ENCODE measurements at places on chromosomes 13 and 19.

DNA sequence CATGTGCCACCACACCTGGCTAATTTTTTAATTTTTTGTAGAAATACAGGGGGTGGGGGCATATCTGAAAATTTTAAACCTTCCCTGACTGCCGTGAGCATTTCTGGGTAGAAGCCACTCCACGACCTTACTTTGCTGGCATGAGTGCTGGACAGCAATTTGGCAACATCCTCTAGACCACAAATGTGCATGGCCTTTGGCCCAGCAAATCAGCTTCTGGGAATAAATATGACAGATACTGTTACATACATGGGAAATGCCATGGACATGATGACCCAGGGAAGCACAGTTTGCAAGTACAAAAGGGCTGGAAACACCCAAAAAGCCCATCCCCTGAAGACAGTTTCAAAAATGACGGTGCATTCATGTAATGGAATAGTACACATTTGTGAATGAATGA lies 3.2 kb upstream of the PVR start:
- no peak for DNase-seq

DNA sequence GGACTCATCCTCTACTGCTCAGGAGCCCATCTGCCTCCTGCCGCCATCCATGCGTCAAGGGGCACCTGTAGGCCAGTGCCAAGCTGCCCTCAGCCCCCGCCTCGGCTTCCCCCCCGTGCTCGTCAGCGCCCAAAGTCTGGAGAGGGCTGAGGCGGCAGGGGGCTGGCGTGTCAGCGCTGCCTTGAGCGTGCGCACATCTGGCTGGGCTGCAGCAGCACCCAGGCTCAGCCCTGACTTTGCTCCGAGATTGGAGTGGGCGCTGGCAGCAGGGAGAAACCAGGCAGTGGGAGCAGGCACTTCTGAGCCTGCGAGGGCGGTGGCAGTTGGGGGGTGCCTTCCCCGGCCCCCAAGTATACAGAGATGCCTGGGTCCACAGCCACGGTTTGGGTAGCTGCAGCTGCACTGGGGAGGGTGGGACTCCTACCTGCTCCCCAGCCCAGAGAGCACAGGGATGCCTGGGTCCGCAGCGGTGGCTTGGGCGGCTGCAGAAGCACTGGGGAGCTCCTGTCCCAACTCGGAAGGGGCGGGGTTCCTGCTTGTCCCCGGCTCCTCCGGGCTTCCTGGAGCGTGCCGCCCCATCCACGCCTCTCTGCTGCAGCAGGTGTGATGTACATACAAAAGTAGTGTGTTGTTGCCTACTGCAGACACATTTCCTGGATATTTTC lies 44.8 kb upstream of the LPAR6 start:
- no peak for DNase-seq

GRCh38 chr19:48779636-48780035 lies 24.3 kb downstream of the FGF21 start:
- DNase-seq = no peak

- DNase-seq = no peak
Observed at GRCh38 chr13:45108716-45109101, 11.6 kb upstream of the GTF2F2 start.

DNA sequence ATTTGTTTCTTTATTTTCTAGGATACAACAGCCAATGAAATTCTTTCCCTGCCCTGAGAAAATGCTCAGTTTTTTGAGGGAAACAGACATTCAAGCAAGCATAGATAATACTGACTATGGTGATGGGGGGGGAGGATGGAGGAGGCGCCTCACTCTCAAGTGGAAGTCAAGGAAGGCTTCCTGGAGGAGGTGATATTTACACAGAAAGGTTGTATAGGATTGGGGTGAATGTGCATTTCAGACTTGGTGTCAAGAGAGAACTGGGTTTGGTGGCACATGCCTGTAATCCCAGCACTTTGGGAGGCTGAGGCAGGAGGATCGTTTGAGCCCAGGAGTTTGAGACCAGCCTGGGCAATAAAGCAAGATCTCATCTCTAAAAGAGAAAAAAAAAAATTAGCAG lies 12.2 kb upstream of the ADGRE1 start:
- DNase-seq = no peak

- DNase-seq = no peak
Observed at GRCh38 chr19:10260141-10260584, 8.1 kb downstream of the MRPL4 start.

GRCh38 chr13:73140801-73141200 lies 82.0 kb downstream of the KLF5 start:
- no peak for DNase-seq
